Stimulated activated CD4-positive, alpha-beta T cell treated with anti-CD3 and anti-CD28 coated beads, Interleukin-1b, Interleukin-23, amount 100 ng/mL, for 1 hour (primary cell): ENCODE measurements at places on chromosomes 7 and 10.

- DNase-seq: no peak
Observed at GRCh38 chr7:6165521-6166320, 106.7 kb downstream of the CYTH3 start.

GRCh38 chr7:65453341-65454030, 79.8 kb downstream of the ZNF92 start:
- no peak for DNase-seq

GRCh38 chr10:72067463-72068125, 20.8 kb downstream of the SPOCK2 start:
- DNase-seq: no peak

DNA sequence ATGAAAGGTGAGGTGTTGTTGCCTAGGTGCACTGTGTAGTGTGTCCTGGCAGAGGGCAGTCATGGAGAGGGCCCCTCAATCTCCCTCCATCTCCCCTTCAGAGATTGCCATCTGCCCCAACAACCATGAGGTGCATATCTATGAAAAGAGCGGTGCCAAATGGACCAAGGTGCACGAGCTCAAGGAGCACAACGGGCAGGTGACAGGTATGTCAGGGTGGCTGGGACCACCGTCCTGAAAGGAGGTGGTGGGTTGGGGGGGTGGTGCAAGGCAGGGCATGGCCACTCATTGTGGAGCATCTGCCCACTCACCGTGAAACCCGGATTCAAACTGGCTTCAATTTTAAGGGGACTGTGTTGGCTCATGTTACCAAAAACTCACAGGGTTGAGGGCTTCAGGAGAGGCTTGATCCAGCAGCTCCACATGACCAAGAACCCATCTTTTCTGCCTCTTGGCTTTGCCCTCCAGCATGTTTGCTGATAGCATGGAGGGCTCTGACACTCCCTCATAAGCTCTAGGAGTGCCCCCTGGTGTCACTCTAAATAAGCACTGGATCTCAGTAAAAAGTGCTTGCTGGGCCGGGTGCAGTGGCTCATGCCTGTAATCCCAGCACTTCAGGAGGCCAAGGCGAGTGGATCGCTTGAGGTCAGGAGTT, 12.2 kb downstream of the ARPC1B start:
- no peak for DNase-seq

GRCh38 chr7:156892081-156892800, 742 bp downstream of the LMBR1 start:
- peak; percentile 20 for DNase-seq

DNA sequence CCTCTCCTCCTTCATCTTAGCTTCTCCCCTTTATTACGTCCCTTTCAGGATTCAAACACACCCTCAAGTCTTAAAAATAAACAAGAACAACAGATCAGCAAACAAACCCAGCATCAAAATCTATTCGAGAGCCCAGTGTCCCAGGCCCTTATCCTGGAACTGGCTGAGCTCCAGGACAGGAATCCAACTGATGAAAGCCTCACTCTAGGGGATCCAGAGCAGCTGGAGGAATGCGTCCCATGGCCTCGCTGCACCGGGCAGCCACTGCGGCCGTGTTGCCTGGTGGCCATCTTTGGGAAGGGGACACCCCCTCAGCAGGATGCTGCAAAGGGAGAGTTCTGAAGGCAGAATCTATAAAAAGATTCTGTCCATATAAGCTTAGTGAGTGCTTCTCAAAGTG, 156.5 kb upstream of the BMPER start:
- DNase-seq: no peak

DNA sequence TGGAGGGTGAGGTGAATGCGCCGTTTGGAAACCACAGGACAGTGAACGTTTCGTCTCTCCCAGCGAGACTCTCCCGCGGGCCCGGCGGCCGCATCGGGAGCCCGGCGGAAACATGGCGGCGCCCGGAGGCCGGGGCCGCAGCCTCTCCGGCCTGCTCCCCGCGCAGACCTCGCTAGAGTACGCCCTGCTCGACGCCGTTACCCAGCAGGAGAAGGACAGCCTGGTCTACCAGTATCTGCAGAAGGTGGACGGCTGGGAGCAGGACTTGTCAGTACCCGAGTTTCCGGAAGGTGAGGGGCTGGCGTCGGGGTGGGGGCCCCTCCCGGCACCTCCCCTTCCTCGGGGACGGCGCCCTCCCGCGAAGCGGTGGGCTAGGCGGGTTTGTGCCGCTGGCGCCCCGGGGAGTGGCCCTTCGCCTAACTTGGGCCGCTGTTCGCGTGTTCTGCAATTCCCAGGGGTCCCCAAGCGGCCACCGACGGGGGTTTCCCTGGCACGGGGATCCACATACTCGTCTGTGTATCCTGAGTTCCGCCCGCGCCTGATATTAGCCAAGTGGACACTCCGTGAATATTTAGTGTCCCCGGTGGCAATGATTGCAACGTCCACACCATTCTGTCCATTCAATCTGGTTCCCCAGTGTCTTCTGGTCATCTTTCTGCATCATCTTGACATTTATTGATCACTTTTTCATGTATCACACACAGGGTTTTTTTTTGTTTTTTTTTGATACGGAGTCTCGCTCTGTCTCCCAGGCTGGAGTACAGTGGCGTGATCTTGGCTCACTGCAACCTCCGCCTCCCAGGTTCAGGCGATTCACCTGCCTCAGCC, 514 bp downstream of the NHLRC2 start:
- peak; percentile 16 for DNase-seq

- no peak for DNase-seq
Observed at GRCh38 chr7:14381306-14381705, 391.8 kb upstream of the ETV1 start.
